Stimulated activated CD8-positive, alpha-beta memory T cell treated with anti-CD3 and anti-CD28 coated beads, Interleukin-7, amount 100 ng/mL, for 48 hours (primary cell): ENCODE measurements at places on chromosomes 7 and 10.

GRCh38 chr7:80740778-80741545, 102.5 kb downstream of the CD36 start:
- no peak for DNase-seq

- no peak for DNase-seq
These were observed 322.6 kb downstream of the RNLS start for GRCh38 chr10:88260329-88261051.

DNA sequence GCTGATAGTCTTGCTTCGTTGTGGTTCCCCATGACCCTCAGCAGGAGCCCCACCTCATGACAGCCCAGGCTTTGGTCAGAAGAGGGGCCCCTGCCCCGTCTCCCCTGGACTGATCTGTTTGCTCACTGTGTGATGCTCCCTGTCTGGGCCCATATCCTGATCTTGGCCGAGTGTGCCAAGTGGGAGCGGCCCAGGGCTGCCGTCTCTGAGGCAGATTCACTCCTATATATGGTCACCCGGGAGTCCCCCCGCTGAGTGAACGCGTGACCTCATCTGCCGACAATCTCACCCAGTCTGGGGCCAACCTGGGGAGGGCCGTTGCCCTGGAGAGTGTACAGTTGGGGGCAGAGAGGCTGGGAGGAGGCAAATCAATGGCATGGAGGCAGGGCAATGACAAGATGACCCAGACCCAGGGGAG, 34.5 kb downstream of the PPIF start:
- no peak for DNase-seq

DNA sequence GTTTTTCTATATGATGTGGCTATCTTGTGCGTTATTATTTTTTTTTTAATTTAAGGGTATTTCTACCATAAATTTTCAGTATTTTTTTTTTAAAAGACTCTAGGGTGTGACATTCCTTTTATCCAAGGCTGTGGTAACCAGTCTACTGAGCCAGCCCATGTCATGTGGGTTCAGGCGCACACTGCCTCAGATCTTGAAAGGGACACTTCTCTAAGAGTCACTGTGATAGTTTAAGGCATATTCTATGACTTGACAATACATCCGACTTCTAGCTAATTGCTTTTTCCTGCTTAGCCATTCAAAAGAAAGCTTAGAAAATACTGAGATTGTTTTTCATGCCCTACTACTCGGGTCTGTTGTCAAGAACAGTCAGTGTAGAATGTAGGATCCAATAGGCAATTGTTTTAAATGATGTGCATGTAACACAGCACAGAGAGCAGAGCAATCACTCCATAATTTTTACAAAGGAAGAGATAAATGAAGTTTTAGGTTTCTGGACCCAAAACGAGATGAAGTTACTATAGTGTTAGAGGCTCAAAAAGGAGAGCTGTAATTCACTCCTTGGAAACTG, 263.7 kb downstream of the SORCS3 start:
- DNase-seq = no peak

GRCh38 chr10:23696476-23696875, 257.6 kb downstream of the OTUD1 start:
- no peak for DNase-seq

GRCh38 chr10:33134011-33134751, 176.2 kb upstream of the ITGB1 start:
- peak; percentile 39 for DNase-seq

GRCh38 chr7:145347271-145347670, 511.4 kb upstream of the TPK1 start:
- no peak for DNase-seq

DNA sequence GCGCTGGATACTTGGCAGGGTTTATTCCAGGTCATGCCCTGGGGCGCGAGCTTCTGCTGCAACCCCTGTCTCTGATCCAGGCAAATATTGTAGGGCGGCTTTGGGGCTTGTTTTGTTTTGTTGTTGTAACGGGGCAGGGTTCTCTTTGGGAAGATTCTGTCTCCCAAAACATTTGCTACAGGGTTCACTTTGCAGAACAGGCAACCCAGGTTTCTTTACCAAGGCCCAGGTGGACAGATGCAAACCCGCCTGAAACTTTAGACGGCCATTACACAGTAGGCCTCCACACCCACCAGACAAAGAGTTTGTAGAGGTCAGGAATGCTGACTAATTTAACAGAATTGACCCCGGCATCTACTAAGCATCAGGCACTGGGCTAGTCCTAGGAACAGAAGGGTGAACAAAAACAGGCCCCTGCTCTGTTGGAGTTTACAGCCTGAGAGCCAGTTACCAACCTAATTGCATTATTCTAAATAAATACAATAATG, 567 bp upstream of the CDCA7L start:
- no peak for DNase-seq

DNA sequence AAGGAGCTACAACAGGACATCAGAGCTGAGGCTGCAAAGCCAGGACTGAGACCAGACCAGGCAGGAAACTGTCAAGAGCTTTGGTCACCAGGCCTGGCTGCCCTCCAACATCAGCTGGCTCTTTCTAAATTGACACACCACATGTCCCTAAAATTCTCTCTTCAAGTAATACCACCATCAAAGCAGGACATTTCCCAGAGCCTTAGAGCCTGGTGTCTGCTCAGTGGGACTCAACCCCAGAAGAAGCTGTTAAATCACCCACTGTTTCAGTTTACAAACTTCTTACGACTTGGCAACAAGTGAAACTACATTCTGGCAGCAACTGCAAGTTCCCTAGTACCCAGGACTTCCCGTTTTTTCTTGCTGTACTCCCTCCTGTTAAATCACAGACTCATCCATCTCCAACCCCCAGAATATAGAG, 3.8 kb upstream of the IL6 start:
- no peak for DNase-seq

- peak; percentile 29 for DNase-seq
These were observed 206 bp downstream of the UPF2 start for GRCh38 chr10:12042409-12042796.

GRCh38 chr7:102454468-102454867, 10.2 kb downstream of the ALKBH4 start:
- no peak for DNase-seq

- DNase-seq = no peak
These were observed 1.5 kb upstream of the GATA3 start for GRCh38 chr10:8052956-8053445.

GRCh38 chr10:71220689-71221540, 8.5 kb downstream of the UNC5B start:
- DNase-seq = no peak

DNA sequence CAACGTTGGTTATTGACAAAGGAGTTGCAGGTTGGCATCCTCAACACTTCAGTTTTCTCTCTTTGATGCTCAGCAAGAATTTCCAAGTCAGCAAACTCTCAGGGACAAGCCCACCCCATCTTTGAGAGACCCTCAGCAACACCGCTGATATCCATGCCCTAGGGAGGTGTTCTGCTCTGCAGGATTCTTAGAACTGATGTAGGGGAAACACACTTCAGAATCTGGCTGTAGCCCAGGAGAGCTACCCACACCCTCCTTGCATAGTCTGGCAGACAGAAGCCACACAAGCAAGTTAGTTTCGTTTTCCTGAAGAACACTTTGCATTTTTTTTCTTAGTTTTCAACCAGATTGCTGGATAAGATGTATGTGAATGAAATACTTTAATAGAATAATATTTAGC, 822 bp downstream of the SAMD9L start:
- peak; percentile 2 for DNase-seq

DNA sequence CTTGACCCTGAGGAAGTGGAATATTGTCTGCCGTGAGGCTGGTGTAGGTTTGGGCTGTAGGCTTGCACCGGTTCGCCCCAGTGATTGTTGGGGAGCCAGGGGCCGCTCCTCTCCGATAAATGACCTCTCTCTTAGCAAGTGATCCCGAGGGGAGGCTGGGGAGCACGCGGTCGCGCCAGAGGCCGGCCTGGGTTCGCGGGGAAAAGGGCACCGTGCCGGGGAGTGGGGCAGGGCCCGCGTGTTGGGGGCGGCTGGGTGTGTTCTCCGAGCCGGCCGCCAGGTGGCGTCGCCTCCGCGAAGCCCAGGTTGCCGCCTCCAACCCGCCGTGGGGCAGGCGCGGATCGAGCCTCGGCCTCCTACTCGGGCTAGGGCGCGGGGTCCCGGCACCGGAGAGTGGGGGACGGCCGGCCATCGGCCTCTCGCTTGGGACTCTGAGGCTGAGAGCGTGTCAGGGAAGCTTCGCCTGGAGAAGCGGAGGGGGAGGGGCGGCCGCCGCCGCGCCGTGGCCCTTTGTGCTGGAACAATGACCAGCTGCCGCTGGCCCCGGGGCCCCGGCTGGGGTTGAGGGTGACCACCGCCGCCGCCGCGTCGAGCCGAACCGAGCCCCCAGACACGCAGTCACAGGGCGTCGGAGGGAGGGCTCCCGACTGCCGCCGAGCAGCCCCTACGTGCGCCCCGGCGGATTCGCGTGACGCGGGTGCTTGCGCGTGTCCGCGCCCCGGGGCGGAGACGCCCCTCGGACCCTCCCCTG, 442 bp upstream of the LZTS2 start:
- DNase-seq = peak; percentile 37

DNA sequence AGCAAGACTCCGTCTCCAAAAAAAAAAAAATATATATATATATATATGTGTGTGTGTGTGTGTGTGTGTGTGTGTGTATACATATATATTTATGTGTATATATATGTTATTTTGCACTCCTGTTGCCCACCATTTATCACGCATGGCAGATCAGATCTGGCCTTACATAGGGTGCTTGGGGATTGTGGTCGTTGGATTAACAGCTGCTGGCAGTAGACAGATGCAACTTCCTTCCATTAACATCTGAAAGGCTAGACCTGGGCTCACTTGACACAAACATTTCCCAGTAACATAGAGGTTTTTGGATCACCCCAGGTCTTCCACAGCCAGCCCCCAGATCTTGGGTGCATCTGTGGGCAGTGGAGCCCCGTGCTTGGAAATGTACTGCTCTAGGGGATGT, 40.8 kb upstream of the DLD start:
- DNase-seq = no peak
